Left lung (tissue), 14 donors: ENCODE measurements at places on chromosomes 1 and 21. TPM values are rescaled to one million over a fixed set of nuclear protein-coding genes. Genes with fewer than 3 reads are reported as not detected.

- DNase-seq = no peak
These were observed 5.1 kb upstream of the SPATC1L start for GRCh38 chr21:46189213-46189958.

DNA sequence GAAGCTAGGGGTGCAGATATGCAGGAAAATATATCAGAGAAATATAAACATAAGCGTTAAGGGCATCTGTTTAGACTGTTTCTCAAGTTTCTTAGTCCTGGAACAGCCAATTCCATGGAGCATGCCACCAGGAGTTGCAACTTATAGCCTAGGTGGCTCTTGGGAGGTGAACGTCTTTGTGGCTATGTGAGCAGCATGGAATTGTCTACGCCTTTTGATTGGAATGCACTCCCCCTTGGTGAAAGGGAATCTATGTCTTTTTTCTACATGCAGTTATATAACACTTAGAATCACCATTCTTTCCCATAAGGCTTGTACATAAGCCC, 12.4 kb downstream of the RCSD1 start:
- no peak for DNase-seq

GRCh38 chr1:34712007-34712688, 42.7 kb upstream of the GJB5 start:
- DNase-seq = no peak

DNA sequence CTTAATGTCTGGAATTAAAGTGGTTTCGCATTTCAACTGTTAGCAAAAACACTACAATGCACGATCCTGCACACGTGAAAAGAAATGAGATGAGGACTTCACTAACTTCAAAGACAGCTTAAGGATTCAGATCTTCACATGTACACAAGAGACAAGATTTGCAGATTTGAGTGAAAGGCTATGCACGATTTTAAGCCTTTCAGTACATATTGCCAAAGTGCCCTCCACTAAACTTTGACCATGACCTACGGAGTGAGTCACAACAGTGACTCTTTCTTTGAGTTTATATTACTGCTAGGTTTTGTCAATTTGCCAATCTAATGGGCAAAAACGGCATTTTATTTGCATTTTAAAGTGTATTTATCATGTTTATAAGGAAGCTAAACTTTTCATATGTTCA, 41.2 kb upstream of the CR1L start:
- DNase-seq = no peak

DNA sequence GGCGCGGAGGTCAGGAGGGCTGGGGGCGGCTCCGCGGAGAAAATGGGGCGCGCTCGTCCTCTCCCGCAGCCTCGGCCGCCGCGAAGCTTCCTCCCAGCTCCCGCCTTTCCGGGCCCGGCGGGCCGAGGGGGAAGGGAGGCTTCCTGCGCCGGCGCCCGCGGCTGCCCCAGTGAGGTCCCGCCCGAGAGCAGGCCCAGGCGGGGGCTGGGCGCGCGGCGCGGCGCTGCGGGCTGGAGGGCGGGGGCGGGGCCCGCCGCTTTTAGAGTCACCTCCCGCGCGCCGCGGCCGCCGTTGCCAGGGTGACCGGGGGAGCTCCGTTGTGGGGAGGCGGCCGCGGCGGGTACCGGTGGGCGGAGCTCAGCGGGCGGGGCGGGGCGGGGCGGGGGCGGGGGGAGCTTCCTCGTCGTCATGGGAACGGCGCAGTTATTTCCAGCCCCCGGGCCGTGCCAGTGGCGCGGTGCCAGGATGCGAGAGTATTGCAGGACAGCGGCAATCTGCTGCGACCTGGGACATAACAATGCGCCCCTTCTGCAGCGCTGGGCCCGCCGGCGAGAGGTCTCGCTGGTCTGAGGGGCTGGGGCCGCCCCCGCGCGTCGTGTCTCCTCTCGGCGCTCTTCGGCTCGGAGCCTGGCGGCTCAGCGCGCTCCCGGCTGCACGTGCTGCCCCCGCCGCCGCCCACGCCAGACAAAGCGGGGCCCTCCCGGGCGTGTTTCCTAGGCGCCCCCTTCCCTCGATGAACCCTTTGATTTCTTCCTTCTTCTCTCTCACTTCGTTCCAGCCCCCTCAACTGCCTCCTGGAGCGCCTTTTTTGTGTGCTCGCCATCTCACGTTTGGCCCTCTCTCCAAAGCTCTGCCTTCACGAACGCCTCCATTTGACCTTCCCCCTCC, 16.9 kb downstream of the IER5 start:
- peak; percentile 97 for DNase-seq

- DNase-seq = no peak
These were observed 26.3 kb upstream of the DISP1 start for GRCh38 chr1:222788402-222789156.

- peak; percentile 32 for DNase-seq
These were observed 40.6 kb upstream of the LRP8 start for GRCh38 chr1:53368314-53369033.

DNA sequence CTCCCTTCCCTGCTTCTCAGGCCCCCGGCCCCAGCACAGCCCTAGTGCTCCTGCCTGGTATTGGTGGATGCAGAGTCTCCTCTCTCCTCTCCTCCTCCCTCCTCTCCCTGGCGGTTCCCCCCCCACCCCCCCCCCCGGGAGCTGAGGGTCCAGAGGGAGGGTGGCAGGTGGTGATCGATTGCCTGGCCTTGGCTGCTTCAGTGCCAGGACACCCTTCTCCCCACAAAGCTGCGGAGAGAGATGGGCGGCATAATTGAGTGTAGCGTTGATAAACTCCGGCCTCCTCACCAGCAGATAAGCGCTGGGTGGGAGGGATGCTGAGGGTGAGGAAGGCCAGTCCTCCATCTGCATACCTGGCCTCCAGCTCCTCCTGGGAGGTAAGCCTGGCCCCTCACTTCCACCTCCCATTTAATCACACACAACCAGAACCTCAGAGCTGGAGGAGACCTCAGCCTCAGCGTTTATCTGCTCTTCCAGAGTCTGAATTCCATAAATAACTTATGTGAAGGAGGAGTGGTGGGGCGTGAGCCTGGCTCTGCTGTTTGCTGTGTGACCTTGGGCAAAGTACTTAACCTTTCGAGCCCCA, 60.8 kb downstream of the LRRN2 start:
- DNase-seq = no peak

The PLA2G2F gene
- polyA plus RNA-seq = not detected

The OPTC gene
- not detected for polyA plus RNA-seq

The CAPN8 gene
- polyA plus RNA-seq = 1.5 TPM

The AMY1A gene
- 0.17 TPM for polyA plus RNA-seq

The MATN1 gene
- polyA plus RNA-seq = 0.44 TPM

The TSTD1 gene
- 44.2 TPM for polyA plus RNA-seq

The FNDC5 gene
- 11.7 TPM for polyA plus RNA-seq
